ENCODE measurements at places on chromosomes 7 and 10.

DNA sequence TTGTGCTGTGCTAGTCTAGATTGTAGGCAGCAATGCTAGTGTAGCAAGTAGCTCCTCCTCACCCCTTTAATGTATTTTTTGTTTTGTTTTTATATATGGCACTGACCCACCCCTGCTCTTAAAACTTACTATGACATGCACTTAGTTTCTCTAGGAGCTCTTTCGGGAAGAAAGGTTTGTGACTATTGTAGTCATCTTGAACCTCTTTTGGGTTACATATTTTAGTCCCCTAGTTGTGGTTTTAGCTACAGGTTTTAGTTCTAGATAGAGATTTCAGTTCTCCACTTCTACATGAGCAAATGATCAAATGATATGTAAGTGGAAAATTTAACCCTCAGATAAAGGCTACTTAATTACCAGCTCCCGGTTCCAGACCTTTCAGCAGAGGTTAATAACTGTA is 14.9 kb downstream of the MINPP1 start:
- DNase-seq = no peak

DNA sequence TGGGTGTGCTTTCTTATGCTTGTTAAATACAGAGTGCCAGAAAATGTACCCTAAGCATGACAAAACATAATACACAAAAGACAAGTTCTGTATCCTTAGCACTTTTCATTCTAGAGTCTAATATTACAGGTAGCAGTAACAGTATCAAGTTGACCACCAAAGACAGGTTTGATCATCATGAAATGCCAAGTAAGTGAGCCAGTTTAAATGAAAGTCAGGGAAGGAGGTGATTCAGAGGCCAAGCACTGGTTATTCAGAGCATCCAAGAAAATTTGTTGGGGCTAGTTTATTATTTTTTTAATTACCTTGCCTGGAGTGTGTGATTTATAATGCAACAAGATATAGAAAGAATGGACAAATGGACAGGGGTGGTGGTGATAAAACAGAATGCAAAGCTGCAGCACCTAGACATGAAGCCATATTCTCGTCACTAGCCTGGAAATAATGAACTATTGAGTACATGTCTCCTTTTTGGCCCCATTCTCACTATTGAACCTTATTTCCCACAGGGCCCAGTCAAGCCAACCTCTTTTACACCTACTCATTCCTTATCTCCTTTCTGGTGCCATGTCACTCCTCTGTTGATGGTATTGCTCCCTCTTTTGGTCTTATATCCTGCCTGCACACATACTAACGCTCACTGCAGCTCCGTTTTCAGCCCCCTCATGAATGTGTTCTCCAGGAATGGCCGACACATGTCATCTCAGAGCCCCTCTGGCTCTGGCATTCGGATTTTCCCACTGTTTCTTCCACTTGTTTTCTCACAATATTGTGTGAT is 78.6 kb upstream of the GLCCI1 start:
- DNase-seq = no peak

- no peak for DNase-seq
These were observed 68.9 kb upstream of the ADO start for GRCh38 chr10:62735464-62736167.

- no peak for DNase-seq
These were observed 37.2 kb downstream of the PRSS2 start for GRCh38 chr7:142807855-142808460.

- peak; percentile 0 for DNase-seq
These were observed 610.4 kb downstream of the IPMK start for GRCh38 chr10:57657164-57657765.

GRCh38 chr10:44426247-44427034 is 41.5 kb upstream of the CXCL12 start:
- DNase-seq = no peak

DNA sequence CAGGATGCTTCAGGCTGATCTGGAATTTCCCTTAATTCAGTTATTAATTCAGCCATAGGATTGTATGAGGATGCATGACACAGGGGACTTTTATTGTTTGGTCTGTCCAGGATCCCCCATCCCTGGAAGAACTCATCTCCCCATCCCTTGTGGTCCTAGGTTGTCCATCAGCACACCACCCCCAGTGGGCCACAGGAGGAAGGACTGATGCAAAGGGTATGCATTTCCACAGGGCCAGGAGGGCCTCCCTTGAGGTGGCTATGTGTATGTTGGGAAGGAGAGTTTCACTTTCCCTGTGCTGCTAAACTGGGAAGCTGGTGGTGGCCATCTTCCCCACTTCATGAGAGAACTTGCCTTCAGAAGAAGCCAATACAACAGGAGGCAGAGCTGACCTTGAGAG is 44.6 kb upstream of the GRB10 start:
- DNase-seq = no peak

- DNase-seq = no peak
These were observed 34.3 kb upstream of the PHF14 start for GRCh38 chr7:10939237-10939910.

DNA sequence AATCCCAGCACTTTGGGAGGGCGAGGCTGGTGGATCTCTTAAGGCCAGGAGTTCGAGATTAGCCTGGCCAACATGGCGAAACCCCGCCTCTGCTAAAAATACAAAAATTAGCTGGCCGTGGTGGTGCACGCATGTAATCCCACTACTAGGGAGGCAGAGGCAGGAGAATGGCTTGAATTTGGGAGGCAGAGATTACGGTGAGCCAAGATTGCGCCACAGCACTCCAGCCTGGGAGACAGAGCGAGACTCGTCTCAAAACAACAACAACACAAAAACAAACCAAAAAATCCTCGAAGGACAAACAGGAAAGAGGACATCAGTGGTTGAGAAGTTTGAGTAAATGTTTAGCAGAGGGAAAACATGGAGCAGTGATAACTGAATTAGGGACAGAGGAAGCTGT is 52.3 kb upstream of the FAM3C start:
- DNase-seq = no peak

DNA sequence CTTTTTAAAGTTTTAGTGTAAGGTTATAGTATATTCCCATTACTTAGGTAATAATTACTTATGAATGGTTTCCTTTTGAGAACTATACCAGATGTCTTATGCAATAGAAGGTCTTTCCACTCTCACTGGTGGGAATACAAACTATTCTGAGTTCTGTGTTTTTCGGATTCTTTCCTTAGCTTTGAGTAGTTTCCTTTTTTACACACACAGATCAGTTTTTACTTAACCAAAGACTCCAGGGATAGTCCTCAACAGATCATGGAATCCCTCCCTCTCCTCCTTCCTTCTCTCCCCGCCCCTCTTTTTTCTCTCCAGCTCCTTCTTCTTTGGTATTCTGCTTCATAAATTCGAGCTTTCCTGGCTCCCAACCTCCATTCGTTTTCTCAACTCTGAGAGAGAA is 13.3 kb downstream of the COPG2 start:
- no peak for DNase-seq

GRCh38 chr7:17690030-17690429 is 250.3 kb downstream of the SNX13 start:
- no peak for DNase-seq

GRCh38 chr7:98283887-98284222 is 2.4 kb downstream of the BRI3 start:
- DNase-seq = no peak

DNA sequence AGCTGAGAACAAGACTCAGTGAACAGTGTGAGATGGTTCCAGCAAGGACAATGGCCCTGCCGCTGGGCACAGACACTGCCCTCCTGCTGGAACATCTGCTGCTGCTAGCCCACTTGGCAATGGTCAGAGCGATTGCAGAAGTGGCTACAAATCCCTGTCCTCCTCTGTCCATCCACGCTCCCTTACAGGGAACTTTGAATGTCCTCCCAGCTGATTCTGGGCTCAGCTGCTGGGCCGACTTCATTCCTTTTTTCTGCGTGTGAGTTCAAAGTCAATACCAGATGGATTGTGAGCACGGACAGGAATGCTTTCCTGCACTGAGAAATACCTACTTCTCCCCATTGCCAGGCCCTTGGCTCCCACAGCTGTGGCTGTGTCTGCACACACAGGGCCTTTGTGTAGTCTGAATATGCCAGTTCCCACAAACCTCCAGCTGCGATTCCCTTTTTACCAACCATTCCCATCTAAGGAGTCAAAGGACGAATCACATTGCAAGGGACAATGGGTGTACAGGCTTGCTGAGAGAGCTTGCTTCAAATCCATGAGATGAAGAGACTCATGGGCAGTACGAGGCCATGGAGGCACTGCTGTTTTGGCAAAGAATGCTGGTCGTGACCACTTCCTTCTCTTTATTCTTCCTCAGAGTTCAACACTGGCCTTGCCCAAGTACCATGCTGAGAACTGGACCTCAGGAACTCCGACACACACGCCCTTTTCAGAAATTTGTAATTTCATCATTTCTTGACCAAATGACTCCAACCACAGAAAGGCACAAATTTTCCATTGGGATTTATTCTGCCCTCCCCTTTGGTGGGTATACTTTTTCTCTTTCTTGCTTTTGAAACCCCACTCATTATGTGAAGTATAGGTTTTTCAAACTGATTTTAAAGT is 44.2 kb downstream of the BPGM start:
- DNase-seq = no peak

DNA sequence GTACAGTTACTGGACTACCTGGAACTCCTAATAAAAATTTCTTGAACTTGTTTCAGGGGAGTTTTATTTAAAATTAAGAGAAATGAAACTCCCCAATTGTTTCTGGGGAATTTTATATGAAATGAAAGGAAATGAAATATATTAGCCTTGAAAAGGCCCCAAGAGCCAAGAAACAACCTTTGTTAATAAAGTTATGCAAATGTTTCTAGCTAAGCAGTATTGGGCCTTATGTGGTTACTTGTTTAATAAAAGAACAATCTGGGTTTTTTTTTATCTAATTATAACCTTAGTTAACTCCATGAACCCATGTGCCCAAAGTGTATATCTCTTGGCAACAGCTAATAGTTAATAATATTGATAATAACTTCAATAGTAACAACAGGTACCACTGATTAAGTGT is 222.8 kb downstream of the EXOC4 start:
- no peak for DNase-seq

- DNase-seq = no peak
These were observed 28.0 kb downstream of the MICU1 start for GRCh38 chr10:72597897-72598296.

DNA sequence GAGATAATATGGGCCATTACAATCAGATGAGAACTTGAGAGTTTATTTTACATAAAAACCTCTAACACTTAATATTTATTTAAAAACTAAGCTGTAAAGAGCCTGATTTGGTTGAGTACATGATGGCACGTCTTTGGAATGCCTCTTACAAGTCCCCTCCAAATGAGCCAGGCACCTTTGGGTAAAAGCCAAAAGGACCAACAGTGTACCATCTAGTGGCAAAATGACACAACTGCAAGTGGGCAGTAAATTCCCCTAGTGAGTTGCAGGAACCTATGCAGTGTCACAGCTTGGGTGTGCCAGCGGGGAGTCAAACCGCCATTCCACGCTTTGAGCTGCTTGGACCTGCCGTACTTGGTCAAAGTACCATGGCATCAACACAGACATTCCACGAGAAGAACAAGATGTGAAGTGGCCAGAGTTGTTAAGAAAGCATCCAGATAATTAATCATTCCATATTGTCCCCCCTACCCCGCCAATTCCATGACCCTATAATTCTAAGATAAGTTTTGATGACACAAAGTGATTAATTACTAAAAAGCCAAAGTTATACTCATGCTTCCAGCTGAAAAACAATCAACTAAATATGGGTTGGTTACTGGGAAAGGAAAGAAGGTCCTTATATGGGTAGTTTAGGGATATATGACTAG is 115.2 kb downstream of the SORBS1 start:
- DNase-seq = no peak

DNA sequence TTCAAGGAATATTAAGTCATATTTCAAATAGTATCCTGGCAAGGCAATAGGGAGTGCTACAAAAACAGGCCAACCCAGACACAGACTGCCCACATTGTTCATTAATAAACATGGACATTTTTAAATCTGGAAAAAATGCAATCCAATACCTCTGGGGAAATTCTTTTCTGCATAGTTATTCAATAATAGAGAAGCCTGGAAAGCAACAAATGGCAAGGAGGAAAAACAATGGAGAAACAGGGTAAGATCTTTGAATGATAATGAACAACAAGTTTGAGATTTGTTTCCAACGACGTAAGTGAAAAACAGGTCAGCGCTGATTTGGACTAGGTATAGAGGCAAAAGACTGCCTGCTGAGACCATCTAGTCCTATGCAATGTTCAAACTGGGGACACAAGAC is 44.7 kb upstream of the ZNF800 start:
- no peak for DNase-seq

DNA sequence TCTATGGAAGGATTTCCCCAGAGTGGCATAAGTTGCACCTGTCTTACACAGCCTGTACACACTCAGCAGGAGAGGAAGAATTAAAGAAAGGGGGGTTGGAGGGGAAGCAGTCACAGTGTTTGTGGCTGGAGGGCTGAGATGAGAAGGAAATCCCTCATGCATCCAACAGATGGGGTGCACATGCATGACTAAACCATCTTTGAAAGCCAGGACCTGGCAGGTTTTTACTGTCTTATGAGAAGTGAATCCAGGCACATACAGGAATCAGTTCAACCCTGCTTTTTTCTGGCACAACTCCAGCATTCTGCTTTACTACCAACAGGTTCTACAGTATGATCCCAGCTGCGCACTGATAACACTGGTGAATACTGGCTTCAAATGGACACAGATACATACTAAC is 107.7 kb downstream of the CACNA2D1 start:
- no peak for DNase-seq

- no peak for DNase-seq
These were observed 151.4 kb downstream of the CDH23 start for GRCh38 chr10:71547876-71548846.

- no peak for DNase-seq
These were observed at the start of gene SPAM1 for GRCh38 chr7:123924941-123925340. Gene SPAM1 (plus strand): TSS chr7:123925241. CDS start chr7:123953571, 28,330 bp downstream.

- no peak for DNase-seq
These were observed 156.3 kb upstream of the HGF start for GRCh38 chr7:81926154-81926553.

DNA sequence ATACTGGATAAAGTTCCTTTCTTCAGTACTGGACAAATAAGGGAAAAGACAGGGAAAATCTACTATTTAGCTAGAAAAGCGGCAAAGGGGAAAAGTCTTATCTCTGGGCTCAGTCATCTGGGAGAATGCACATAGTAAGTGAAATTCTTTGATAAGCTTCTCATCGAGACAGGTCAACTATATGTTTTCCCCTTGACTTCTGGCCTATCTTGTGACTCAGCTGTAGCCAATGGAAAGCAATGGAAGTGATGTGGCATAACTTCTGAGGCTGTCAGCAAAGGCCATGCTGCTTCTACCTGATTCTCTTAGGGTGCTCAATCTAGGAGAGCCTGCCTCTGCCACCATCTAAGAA is 91.9 kb downstream of the PCGF5 start:
- DNase-seq = no peak

DNA sequence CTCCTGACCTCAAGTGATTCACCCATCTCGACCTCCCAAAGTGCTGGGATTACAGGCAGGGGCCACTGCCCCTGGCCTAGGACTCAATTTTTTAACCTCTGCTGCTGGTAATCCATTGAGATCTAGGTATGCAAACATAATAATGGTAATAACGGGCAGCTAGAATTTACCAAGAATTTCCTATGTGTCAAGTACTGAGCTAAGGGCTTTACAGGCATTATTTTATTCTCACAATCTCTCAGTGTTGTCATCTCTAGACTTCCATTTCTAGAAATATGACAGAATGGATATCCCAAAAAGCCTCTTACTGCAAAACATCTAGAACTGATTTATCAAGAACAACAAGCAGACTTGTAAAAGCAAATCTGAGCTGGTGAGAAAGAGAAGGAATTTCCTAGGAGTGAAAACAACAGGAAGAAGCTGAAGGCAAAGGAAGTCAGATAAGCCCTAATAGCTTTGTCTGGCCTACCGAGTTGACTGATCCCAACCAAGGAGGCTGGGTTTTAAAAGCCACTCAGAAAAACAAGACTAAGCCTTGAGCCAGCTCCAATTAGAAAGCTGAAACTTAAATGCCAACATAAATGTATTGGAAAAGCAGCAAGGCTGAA is 70.6 kb downstream of the CCDC71L start:
- no peak for DNase-seq

Data from stimulated activated CD4-positive, alpha-beta T cell treated with anti-CD3 and anti-CD28 coated beads, TNF-alpha, amount 100 ng/mL, for 24 hours (primary cell).